ENCODE measurements at places on chromosomes 13 and 19.

GRCh38 chr19:29579308-29579910 lies 26.7 kb upstream of the POP4 start:
- no peak for DNase-seq

DNA sequence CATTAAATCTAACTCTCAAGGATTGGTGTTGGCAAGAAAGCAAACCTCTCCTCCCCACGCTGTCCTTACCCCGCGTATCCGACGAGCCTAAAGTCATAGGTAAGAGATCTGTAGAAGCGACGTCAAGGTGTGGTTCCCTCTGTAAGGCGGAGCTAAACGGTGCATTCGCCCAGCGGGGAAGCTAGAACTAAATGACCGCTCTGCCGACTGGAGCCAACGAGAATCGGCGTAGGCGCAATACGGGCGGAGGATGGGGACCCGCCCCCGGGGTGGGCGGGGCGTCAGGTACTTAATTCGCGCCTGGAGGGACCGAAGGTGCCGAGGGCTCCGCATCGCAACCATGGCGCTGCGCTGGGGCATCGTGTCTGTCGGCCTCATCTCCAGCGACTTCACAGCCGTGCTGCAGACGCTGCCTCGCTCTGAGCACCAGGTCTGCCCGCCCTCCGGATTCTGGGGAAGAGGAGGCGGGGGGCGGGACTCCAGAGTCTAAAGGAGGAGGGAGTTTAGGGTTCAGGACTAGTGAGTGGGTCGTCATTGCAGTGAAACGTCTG lies at the start of gene DHDH:
DHDH (plus strand) TSS at position 318 of the 551 bp plus-strand sequence; CDS start at position 341, 23 bp downstream.
- peak; percentile 49 for DNase-seq

DNA sequence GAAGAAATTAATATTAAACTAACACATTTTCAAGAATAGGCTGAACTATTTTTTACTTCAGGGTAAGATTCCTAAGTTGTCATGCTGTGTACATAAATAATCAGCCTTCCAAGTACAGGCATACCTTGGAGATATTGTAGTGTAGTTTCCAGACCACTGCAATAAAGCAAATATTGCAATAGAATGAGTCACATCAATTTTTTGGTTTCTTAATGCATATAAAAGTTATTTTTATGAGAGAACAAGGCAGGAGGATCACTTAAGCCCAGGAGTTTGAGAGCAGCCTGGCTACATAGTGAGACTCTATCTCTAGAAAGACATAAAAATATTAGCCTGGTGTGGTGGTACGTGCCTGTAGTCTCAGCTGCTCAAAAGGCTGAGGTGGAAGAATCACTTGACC lies 511.5 kb downstream of the UQCRFS1 start:
- peak; percentile 25 for DNase-seq

GRCh38 chr13:30802501-30802900 lies 67.2 kb downstream of the ALOX5AP start:
- no peak for DNase-seq

DNA sequence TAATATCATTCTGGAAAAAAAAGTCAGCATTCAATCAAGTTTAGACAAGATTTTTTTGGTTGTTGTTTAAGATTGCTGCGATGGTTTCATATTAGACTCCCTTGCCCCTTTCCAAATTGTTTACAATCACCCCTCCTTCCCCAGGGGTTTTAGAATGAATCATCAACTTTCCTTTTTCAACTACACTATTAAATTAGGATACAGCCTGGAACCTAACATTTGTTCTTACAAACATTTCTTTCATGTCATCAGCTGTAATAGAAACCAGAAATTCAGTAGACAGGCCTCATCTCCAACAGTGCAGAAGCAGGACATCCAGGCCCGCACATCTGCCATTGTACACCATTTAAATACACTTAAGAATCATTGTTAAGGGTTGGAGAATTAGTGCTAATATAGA lies 44.4 kb upstream of the WDFY2 start:
- DNase-seq, result peak; percentile 29

DNA sequence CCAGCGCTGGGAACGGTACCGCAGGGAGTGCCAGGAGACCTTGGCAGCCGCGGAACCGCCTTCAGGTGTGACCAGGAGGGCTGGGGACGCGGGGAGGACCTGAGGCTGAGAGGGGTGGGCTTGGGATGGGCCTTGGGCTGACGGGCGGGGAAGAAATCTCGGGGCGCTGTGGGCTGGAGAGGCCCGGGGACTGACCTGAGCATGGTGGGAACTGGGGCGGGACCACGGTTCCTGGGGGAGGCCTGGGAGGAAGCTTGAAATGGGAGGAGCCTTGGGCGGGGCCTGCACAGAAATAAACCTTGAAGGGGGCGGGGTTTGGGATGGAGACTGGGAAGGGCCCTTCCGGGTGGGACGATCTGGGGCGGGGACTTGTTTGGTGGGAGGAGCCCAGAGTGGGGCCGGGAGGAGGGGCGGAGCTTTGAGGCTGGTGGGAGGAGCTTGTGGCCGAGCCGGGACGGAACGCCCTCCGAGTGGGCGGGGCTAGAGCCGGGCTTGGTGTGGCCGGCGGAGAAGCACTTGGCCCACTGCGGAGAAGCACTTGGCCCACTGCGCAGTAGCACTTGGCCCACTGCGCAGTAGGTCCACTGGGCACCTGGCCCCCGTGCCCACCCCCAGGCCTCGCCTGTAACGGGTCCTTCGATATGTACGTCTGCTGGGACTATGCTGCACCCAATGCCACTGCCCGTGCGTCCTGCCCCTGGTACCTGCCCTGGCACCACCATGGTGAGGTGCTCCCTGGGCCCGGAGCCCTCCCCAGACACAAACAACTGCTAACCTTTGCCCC lies 2.8 kb downstream of the GIPR start:
- DNase-seq, result peak; percentile 90

GRCh38 chr13:108020027-108020426 lies 195.3 kb downstream of the LIG4 start:
- no peak for DNase-seq

GRCh38 chr13:34570698-34571353 lies 371.2 kb upstream of the NBEA start:
- no peak for DNase-seq

DNA sequence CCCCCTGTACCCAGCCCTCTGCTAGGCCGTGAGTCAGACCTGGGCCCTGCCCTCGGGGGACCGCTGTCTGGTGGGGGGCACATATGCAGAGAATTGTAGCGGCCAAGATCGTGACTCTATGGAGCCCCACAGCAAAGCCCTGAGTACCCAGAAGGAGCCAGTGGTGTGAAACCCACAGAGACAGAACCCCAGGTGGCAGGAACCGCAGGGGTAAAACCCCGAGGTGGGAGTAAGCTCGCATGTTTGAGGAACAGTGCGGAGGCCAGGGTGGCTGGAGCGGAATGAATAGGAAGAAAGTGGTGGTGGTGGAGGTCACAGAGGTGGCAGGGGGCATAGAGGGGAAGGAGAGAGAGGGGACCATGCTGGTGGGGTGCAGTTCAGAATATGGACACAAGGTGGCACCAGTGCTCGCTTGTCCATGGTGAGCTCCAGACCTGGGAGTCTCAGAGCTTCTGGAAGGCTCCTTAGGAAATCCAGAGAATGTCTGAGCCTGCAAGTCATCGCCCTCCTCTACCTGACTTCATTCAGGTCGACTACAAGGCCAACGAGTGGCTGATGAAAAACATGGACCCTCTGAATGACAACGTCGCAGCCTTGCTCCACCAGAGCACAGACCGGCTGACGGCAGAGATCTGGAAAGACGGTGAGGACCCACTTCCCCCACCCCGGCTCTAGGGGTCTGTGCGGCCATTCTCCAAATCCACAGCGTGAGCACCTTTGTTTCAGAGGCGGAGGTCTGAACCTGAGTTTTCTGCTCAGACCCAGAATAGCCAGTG lies 48.9 kb downstream of the MYH14 start:
- DNase-seq, result peak; percentile 32

DNA sequence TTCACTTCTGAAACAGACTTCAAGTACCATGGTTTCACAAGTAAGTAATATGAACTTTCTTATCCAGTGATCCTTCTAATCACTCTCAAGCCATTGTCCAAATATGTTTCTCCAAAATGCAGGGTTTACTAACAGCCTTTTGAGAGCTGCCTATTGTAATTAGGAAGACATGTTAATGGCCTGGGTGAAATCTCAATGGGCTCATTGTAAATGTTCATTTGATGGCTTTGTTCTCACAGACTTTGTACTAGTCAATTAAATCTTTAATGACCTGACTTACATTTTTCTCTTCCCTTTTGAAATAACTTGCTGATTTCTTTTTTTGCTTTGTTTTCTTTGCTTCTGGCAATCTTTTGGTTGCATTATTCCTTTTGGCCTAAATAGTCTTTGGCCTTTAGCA lies 444.8 kb downstream of the LIG4 start:
- no peak for DNase-seq

- peak; percentile 59 for DNase-seq
These were observed 63.0 kb downstream of the LRCH1 start for GRCh38 chr13:46615888-46616531.

DNA sequence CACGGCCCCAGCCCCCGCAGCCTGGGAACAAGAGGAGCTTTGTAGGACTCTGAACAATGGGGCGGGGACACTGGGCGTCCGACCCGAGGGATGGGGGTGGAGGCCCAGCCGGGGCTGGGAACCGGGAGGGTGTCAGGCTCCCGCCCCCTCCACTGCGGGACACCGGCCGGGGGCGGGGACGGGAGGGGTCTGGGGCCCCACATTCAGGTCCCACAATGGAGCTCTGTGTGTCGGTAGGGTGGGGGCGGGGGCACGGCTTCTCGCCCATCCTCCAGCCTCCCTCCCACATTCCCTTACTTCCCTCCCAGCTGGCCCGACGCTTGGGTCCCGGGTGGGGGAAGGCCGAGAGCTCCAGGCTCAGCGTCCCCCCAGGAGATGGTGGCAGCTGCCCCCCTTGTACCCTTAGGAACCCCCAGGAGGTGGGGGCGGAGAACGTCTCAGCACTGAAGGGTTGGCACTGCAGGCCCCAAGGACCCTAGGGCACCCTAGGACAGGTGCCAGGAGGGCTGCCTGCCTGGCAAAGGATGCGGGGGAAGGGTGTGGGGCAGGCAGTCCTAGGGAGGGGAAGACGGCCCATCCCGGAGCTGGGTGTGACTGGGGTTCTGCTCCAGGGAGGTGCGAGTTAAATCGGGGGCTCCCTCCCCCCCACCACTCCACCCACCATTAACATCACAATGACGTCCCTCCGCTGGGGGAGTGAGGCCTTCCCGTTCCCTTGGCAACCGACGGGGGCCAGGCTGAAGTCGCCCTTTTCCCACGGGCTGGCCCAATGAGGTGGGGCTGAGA lies 5.3 kb downstream of the TTYH1 start:
- DNase-seq, result peak; percentile 76

- DNase-seq, result no peak
These were observed 32.7 kb downstream of the STK24 start for GRCh38 chr13:98544104-98544710.

DNA sequence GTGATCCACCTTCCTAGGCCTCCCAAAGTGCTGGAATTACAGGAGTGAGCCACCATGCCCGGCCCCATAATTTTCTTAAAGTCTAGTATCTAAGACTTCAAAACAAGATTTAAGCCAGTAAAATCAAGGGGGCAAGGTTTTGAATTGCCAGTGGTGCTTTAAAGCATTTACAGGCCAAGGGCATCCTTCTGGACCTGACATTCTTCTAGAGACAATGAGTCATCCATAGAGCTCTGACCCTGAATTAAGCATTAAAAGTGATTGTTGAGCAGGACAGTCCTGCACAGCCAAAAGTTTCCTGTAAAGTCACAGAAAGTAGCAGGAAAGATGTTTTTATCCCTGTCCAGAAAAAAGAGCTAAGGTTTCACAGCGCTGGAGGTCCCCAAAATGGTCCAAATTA lies 50.9 kb upstream of the ATP12A start:
- DNase-seq, result no peak

DNA sequence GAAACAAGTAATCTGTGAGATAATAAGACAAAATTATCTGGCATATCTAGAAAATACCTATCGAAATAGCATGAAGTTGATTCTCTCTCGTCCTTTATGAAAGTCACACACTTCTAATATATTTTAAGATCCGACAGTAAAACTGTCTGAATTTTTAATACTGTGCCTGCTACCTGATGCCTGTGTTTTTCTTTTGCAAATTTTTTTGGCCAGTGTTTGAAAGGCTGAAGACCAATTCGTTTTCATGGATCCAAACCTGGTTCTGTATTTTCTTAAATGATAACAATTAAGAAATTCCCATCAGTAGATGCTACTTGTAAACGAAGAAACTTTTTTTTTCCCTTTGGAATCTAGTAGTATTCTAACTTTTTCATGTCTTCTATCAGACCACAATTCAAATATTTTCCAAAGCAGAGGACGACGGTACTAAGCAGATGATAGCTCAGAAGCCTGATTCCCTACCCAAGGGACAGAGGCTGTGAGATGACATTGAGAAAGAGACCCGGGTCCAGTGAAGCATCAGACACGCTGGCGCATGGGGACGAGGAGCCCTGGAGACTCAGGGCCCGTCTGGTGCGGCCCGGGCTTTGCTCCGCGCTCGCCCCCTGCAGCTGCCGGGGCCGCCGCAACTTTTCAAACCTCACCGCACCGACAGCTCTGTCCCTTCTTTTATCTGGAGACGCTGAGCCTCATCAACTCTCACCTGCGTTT lies 49.5 kb upstream of the PABPC3 start:
- no peak for DNase-seq

GRCh38 chr19:29525901-29526729 lies at the start of gene VSTM2B:
Gene VSTM2B (plus strand): TSS chr19:29525994. CDS start chr19:29526584, 590 bp downstream.
- no peak for DNase-seq

GRCh38 chr13:40206241-40207000 lies 460.0 kb downstream of the FOXO1 start:
- DNase-seq, result peak; percentile 68

DNA sequence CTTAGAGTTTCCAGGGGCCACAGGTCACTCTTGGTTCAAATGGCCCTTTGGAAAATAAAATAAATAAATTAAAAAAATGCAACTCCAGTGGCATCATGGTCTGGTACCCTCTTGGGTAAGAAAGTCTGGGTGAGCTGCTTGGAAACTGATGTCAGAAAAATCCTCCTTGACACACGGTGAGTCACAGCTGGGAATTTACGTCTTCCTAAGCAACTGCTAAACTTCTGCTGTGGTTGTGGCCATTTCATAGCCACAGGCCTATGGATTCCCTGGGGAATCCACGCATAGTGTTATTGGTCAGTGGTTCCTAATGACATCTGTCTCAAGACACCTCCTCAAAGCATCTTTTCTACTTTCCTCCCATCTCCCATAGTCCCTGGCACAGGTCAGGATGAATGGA lies 220.8 kb downstream of the COG6 start:
- DNase-seq, result peak; percentile 92

DNA sequence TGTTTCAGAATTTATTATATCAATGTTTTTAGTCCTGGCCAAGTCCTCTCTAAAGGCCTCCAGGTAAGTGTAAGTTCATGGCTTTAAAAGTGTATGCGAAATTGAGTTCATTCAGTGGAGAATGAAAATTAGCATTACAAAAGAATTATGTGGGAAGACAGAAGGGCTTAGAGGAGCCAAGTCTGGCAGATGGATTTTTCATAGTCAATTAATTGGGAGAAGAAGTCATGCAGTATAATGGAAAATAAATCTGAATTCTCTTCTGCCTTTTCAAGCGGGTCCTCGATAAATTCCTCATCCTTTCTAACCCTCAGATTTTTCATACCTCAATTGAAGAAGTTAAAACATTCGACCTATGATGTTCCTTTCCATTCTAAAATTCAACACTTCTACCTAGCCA lies 394.2 kb downstream of the ITGBL1 start:
- DNase-seq, result no peak

Data from fibroblast of pulmonary artery (primary cell).